Motor neuron (in vitro differentiated cells): ENCODE measurements at places on chromosomes 4 and X.

DNA sequence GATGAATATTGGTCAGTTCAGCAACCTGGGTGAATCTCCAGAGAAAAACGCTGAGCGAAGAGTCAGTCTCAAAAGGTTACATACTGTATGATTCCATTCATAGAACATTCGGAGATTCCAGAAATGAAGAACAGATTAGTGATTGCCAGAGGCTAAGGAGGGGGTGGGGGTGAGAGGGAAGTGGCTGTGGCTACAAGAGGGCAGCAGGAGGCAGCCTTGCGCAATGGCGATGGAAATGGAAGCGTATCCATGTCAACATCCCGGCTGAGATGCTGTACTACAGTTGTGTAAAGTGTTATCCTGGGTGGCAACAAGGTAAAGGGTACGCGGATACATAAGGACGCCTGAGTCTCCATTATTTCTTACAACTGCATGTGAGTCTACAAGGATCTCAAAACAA is 18.0 kb downstream of the LYAR start:
- no peak for ATAC-seq

DNA sequence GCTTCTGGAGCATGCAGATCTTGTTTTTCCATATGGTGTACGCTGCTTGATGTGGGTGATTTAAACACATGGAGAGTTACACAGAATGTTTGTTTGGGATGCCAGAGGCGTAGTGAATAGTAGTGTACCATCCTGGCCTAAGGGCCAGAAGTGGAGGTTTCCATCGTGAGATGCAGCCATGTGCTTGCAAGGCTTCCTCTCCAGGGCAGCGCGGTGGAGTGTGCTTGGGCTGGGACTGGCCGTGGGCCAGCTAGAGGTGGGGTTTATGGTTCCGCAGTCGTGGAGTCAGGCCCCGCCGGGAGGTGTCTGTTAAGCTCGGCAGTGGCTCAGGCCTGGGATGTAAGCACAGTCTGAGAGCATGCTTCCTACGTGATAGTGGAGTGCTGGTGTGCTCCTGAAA is 14.0 kb downstream of the STOX2 start:
- no peak for ATAC-seq

GRCh38 chr4:77172336-77172735 is 15.3 kb downstream of the CCNG2 start:
- ATAC-seq, result peak; percentile 21

DNA sequence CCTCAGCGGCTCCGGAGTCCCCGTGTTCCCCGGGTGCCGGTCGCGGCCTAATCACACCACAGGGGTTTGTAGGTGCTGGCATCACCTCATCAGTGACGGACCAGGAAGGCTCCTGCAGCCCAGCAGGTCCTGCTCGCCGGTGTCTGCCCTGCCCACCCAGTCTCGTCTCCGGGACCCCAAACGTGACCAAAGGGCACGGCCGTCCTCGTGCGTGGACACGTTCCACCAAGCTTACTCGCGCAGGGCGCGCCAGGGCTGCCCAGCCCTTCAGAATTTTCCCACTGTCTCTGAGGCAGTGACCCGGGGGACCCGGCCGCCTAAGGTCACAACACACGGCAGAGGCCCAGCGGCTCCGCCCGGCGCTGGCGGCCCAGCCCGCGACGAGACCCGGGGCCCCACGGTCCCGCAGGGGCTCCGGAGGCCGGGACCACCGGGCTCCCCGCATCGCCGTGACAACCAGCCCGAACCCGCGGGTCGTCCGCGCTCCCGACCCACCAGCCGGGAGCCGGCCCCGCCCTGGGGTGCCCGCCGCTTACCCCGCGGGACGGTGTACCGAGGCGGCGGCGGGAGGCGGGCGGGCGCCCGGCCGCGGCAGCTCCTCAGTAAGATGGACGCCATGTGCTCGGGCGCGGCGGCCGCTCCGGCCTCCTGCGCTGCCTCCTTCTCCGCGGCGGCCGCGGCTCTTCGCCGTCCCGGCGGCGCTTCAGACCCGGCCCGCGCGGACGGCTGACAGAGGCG is 454 bp downstream of the LETM1 start:
- ATAC-seq, result peak; percentile 50

GRCh38 chrX:64894454-64895038 is 81.7 kb downstream of the ZC4H2 start:
- ATAC-seq, result peak; percentile 38

- ATAC-seq, result no peak
Observed at GRCh38 chr4:181870326-181870725, 372.9 kb upstream of the TENM3 start.

- no peak for ATAC-seq
Observed at GRCh38 chr4:27129871-27130366, 269.3 kb downstream of the STIM2 start.

GRCh38 chr4:107655289-107655688 is 64.7 kb downstream of the PAPSS1 start:
- ATAC-seq, result no peak

GRCh38 chr4:174859904-174860303 is 30.9 kb upstream of the GLRA3 start:
- ATAC-seq, result no peak

DNA sequence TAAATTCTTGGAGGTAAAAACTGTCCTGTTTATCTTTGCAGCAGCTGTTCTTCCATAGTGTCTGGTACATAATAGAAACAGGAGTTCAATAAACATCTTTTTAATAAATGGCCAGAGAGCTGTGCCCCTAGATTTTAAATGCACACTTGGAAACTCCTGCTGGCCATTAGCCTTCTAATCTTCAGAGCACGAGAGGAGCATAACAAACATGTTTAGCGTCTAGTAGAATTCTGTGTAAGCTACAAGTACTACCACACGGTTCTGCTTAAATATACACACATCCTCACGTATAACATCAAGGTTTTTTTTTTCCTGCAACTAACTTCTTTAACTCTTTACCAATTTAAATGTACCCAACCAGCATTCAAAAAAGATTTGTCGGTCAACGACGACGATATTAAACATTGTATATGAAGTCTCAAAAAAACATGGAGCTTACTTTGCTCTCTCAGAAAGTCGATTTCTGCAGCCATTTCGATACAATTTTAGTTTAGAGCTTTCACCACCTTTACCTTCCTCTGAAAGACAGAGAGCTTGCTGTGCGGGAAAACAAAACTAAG is 628 bp downstream of the SCLT1 start:
- ATAC-seq, result no peak

DNA sequence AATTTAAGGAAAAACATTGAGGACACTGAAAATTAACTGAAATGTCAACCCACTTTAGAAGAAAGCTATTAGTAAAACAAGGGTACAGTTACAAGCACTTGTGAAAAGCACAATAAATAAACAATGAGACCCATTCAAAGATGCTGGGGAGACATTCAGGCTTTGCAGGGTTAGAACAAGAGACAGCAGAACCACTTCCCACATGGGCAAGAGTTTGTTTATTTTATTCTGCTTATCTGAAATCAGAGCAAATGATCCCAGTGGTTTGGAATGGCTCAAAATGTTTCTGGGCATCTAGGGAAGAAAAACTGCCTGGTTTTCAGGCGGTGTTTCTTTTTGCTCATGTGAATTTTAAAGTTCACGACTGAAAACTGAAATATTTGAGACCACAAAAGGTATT is 42.4 kb downstream of the PPP3CA start:
- ATAC-seq, result peak; percentile 45

- ATAC-seq, result no peak
Observed at GRCh38 chr4:113759696-113760093, 1.8 kb downstream of the CAMK2D start.

GRCh38 chr4:155885666-155886065 is 17.8 kb upstream of the TDO2 start:
- ATAC-seq, result no peak

DNA sequence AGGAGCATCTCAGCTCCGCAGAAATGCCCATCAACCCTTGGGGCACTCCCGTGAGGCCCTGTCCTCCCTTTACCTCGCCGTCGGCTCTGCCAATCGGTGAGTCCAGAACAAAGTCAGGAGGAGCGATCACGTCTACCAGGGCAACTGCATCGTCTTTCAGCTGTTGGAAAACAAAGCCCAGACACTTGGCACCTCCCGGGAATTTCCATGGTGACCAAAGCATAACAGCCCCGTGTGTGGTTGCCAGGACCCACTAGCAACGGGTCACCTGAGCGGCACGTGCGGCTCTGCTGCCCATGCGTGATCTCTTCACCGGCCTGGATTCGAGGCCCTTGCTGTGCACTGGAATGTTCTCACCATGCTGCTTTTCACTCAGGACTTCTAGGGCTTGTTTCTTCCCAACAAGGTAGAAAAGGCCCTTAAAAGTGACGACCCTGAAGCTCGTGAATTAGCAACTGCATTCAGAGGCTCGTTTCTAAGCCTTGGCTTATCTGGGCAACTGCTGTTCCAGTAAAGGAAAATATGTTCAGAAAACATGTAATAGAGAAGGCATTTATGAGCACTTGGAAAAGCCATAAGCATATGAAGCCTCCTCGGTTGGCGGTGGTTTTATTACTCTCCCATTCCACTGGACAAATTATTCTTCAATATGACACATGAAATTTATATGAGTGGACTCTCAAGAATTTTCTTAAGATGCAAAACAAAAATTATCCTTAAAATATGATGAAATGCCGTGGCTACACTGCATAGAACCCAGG is 69.5 kb downstream of the ACOX3 start:
- peak; percentile 60 for ATAC-seq

DNA sequence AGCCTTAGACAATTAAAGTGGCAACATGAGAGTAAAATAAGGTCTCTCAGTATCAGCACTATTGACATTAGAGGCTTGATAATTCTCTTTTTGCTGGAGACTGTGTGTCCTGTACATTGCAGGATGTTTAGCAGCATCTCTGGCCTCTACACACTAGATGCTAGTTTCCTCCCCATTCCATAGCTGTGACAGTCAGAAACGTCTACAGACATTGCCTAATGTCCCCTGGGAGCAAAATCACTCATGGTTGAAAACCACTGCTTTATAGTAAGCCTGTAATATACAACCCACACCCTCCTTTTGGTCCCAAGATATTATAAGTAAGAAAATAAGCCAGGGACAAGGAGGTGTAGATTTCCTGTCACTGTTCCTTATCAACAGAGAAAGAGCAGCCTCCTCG is 166.0 kb downstream of the FRMPD4 start:
- no peak for ATAC-seq

GRCh38 chrX:10514891-10515290 is 105.5 kb downstream of the MID1 start:
- no peak for ATAC-seq

DNA sequence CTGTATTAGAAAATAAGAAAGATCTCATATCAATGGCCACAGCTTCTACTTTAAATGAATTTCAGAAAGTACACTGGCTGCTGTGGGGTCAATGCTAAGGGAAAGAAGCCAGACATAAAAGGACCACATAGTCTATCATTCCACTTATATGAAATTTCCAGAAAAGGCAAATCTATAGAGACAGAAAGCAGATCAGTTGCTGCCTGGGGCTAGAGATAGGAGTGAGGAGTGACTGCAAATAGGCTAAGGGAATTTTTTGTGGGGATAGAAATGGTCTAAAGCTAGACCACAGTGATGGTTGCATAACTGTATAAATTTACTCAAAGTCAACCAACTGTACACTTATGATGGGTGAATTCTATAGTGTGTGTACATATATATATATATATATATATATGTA is 8.3 kb downstream of the GAB3 start:
- ATAC-seq, result no peak

DNA sequence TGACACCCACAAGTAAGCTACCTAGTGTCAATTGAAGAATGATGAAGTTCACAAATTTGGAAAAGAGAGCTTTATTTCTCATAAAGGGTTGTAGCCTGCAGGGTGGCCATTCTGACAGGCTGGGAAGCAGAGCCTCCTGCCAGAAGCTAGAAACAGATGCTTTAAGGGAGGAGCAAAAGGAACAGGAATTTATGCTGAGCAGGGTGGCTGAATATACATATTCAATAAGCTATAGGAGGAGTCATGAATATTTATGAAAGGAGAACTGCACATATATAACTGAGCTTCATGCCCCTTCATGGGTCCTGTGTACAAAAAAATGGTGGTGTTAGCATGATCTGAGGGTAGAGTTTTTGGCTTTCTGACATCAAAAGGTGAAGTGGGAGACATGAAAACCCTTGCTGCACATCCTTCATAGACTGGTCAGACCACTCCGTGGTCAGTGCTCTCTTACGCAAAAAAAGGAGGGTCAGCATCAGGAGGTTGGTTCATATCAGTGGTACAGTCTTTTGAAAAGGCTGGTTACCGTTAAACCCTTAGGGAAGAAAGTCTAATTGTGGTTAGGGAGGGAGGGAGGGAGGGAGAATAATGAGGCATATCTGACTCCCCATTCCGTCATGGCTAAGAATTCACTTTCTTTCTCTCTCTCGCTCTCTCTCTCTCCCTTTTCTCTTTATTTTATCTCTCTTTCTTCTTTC is 121.4 kb downstream of the LUZP4 start:
- ATAC-seq, result peak; percentile 97

GRCh38 chr4:132238697-132239096 is 910.4 kb upstream of the PCDH10 start:
- ATAC-seq, result no peak

GRCh38 chr4:147096667-147097604 is 151.3 kb upstream of the TTC29 start:
- ATAC-seq, result no peak

- ATAC-seq, result no peak
Observed at GRCh38 chr4:139522457-139522856, 33.6 kb downstream of the SETD7 start.

DNA sequence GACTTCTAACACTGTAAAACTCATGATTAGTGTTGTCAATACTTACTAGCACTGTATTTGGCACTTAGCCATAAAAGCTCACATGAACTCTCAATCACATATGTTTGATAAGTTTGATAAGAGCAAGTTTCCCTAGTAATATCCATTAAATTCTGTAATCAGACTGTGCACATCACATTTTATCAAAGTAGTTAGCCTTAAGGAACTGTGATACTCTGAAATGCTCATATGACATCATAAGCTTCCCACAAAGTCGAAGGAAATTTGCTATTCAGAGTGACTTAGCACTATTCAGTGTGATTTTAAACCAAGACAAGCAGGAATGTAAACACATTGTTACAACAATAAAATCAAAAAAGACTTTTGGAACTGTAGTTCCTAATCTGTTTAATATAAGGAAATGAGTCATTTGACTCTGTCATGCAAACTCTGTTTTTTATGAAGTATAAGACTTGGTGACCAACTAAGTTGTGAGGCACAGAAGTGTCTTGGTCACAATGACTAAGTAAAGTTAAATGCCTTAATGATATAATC is 6.7 kb downstream of the SLC7A11 start:
- no peak for ATAC-seq

DNA sequence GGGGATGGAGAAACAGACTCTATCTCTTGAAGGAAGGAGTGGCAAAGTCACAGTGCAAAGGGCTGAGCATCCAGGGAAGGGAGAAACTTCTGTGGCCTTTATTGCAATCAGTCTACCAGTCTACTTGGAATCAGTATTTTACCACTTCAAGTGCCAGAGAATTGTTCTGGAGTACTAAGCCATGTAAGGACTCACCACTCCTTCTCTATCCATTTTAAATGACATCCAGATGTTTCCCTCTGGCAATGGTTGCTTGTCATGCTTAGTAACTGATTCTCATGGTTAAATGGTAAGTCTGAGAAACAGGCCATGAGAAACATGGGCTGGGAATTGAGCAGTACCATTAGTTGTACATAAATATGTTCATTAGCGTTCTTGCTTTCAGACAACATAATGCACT is 21.1 kb upstream of the SMIM10 start:
- no peak for ATAC-seq

- ATAC-seq, result no peak
Observed at GRCh38 chrX:71606536-71607216, 11.6 kb downstream of the CXCR3 start.

- ATAC-seq, result no peak
Observed at GRCh38 chr4:103318327-103318726, 120.2 kb upstream of the CENPE start.

- ATAC-seq, result no peak
Observed at GRCh38 chr4:9825049-9825448, 43.6 kb downstream of the DRD5 start.

GRCh38 chrX:129093706-129094105 is 429.6 kb downstream of the SMARCA1 start:
- no peak for ATAC-seq
